NCI-H69 (cell line): ENCODE measurements at places on chromosomes 3 and 15.

- DNase-seq = no peak
These were observed 481.7 kb downstream of the GBE1 start for GRCh38 chr3:81279481-81280379.

DNA sequence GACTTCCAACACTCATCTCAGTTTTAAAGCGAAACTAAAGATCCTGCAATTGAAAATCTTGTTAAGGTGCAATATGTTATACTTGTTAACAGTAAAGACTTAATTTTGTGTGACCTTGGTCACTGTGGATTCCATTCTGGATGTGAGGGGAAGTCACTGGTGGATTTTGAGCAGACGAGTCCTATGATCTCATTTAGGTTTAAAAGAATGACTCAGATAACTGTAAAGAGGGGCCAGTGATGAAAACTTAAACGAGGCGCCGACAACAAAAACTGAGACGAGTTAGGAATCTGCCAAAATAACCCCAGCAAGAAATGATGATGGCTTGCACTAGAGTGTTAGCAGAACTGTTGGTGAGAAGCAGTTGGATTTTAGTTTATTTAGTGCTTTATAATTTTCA lies 56.5 kb downstream of the LRRC28 start:
- peak; percentile 36 for DNase-seq

DNA sequence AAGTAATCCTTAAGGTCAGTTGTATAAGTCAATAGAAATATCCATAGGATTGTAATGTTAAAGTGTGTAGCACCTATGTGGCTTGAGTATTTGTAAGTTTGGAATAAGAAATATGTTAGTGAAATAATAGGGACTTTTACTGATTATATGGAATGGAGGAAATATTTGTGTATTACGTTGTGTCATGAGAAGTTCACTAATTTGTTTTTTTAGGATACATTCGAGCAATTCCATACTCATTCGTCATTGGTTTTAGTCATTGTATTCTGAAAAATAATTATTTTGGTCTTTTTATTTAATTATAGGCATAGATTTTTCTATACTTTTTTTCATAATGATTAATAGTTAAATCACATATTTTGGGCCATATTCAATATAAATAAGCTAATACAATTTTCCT lies 21.0 kb downstream of the MBNL1 start:
- no peak for DNase-seq

DNA sequence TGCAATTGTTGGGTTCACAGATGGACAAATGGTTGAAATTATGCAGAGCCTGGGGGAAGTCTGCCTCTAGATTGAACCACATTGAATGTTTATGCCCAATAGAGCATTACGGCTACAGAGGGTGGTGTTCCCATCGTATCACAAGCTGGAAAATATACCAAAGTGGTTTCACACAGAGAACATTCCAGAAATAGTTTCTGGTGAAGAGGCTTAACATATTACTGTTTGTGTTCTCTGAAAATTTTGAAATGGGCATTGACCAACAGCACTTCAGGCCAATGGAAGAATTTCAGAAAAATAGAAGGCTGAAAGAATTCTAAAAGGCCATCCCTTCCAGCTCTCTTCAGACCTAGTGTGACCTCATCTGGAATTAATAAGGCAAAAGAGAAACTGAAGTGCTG lies 203.9 kb downstream of the NEK10 start:
- no peak for DNase-seq

GRCh38 chr15:80936288-80937078 lies 53.1 kb downstream of the MESD start:
- no peak for DNase-seq

DNA sequence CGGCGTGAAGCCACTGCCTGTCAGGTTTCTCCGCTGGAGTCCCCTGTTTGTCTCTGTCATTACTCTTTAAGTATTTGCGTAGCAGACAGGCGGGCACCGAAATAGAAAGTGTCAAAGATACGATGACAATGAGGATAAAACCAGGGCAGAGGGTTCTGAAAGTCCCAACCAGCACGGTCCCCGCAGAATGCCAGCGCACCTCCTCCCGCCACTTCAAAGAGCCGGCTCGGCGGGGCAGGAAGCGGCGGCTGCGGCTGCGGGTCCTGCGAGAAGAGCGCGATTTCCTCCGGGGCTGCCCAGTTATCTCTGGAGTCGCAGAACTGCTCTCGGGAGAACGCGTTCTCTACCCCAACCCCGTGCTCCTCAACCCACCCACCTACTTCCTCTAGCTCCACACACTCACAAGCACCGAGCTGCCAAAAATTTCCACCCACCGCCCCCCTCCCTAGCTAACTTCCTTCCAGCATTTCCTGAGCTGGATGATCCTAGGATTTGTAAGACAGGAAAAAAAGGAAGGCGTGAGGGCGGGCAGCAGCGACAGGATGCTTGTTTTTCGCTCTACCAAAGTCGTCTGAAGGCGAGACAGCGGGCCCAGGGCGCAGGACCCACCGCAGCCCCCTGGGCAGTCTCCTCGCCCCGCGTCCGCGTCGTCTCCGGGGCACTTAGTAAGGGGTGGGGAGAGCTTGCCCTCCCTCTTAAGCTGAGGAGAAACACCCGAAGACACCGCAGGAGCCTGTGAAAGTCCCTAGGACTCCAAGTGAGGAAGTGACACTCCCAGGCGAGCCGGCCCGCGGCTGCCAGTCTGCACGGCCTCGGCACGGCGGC lies at the start of gene ARHGAP31:
TSS of gene ARHGAP31 (plus strand) at position 513 of the 825 bp plus-strand sequence. CDS start 522 bp downstream, outside the sequence.
- DNase-seq = peak; percentile 37

DNA sequence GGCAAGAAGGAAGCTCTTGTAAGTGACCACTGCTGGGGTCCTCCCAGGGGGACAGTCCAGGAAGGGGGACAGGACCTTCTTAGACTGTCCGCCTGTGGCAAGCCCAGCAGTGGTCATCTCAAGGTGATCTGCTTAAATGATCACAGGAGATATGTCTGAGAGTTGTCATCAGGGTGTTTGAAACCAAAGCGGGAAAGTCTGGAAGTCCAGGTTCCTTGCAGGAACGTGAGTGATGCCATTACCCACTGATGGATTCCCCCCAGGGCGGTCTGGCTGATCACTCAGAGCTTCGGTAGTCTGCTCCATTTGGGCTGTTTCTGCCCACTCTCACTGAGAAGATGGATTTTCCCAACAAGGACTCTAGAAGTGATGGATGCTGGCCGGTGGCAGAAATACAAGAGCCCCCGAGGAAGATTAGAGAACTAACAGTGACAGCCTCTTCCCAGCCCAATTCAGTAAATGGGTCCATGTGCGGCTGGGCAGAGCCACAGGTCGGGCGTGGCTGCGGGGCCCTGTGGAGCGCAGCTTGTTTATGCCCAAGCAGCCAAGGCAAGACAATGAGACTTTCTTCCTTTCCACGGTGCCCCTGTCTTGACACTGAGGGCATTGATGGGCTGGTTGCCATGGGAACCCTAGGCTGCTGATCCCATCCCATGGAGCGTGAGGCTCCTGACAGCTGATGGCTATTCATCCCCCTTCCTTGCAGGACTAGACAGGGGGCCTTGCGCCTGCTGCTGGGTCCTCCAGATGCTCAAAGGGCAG lies 9.5 kb downstream of the PCSK6 start:
- no peak for DNase-seq

DNA sequence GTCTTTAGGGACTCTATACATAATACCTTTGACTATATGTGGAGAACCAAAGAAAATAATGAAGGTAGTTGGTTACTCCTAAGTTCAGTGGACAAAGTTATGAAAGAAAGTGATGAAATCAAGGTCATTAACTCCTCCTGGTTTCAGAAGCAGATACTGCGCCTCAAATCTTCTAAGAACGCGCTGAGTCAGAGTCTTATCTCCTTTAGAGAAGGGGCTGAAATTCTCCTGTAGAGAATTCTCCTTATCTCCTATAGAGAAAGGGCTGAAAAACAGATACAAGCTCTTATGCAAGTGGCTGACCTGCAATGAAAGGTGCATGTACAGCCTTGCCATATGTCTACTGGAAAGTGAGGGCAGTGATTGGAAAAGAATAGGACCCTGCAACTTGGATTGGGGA lies 824.2 kb downstream of the NSUN3 start:
- DNase-seq = no peak

DNA sequence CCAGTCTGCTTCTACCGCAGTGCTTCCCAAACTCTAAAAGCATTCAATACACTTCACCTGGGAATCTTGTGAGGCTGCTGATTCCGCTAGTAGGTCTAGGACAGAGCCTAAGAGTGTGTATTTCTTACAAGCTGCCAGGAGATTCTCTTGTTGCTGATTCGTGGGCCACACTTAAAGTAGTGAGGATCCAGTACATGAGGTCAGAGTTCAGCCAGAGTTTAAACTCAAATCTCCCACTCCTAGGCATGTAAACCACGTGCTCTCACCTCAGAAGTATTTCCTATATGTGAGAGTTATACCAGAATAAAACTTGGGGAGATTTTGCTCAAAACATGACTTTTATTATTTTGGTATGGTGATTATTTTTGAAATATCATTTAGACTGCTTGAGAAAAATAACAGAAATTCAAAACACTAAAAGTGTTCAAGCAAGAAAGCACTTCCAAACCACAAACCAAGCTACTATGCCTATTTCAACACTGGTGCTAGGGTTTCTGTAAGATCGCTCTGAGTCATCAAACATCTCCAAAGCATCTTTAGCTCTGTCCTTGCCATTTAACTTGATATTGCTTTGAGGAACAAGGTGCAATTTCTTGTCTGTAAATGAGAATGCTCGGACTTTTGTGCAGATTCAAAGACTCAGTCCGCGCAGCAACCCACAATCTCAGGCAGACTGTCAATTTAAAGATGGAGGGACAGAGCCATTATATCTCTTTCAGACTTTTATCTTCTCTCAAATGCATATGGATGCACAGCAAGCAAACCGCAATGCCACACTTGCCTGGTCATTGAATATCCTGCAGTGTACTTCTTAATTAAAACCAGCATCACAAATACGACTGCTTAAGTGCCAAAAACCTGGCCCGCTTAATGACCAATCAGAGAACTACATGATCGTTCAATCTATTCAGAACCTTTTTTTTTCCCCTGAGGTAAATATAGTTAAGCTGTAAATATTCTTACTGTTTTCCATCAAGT lies 59.8 kb downstream of the AGTR1 start:
- DNase-seq = no peak

DNA sequence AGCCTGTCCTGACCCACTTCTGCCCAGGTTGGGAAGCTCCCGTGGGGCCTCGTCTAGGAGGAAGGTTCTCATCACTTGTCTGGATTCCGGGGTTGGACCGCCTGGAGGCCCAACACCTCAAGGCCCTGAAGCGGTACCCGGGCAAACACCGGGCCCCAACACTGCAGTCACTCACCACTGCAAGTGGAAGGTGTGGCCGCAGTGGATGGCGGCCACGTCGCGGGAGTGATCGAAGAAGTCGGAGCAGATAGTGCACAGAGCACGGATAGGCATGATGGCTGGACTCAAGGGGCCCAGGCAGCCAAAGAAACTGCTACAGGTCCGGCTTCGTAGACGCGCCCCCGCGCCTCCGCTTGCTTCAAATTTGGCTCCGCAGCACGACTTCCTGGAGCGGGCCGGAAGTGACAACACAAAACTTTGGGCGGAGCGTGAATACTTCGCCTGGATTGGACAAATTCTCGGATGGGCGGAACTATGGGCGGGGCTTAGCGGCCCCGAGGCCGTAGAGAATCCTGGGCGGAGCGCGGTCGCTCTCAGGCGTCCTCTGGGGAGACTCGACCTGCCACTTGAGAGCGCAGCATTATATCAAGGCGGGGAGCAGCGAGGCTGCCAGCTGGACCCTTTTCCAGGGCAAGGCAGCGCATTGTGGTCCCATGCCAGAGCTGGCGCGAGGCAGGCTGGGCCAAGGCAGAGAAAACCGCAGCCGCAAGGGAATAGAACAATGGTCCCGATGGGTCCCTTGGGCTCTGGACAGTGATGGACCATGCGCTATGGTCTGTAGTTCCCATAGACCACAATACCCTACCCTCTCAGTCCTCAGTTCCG lies at the start of gene TRAIP:
TSS of gene TRAIP (minus strand) at position 384 of the 825 bp plus-strand sequence. CDS start at position 273, 111 bp downstream.
- DNase-seq = peak; percentile 95

DNA sequence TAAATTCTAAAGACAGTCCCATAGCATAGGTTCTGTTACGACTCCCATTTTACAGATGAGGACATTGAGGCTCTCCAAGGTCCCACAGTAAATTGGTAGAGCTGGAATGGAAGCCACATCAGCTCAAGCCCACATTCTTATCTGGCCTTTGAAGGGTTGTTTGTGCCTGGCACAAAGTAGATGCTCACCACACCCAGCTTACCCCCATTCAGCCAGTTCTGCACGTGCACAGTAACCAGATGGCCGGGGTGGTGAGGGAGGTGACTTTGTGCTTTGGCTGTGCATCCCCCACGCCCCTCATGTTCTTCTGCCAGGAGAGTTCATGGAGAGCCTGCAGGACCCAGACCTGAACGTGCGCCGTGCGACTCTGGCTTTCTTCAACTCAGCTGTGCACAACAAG lies 16.2 kb downstream of the RPL32 start:
- no peak for DNase-seq

DNA sequence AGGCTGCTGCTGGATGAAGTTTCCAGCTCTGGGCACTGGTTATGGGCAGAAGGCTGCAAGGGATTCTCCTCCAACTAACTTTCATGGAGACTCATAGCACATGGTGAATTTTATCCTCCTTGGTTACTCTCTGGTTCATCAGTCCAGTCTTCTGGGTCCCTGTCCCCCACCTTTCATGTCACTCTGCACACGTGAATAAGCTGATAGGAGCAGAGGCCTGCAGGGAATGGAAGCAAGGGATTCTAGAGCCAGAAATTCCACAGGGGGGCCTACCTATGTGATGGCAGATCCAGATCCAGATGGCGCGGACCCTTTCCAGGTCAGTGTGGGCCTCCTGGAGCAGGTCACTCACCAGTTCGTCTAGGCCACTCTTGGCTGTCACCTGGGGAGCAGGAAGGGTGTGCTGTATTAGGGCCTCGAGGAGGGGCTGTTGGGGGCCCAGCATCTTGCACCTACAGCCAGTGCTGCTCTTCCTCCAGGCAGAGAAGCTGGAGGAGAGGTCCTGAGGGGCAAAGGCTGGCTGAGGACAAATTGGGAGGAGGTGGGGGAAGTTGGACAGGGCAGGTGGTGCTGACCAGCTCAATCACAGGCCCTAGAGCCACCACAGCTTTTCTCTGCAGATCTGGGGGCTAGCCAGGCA lies 30.2 kb downstream of the KY start:
- no peak for DNase-seq

DNA sequence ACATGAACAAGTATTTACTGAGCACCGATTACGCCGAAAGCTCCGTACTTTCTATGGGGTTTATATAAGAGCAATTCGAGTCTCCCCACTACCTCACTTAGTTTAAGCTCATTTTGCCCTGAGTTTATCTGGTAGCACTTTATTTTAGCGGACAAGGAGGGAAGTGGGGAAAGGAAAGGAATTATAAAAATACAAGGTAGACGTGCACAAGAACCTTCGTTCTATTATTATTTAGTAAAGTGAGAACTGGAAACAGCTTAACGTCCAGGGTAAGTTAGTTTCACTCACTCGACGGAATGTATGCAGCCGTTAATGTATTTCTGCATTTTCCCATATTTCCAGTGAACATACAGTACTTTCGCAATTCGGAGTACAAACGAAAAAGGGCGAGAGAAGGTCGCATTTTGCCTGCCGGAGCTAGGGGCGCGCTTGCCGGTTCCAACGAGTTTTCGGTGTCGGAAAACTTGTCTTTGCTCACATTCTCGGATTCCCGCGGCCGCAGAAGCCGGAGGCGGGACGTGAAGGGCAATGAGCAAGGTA lies 1.2 kb upstream of the STT3B start:
- peak; percentile 48 for DNase-seq

- DNase-seq = no peak
These were observed 5.1 kb downstream of the ZDHHC23 start for GRCh38 chr3:113952921-113953320.

- DNase-seq = no peak
These were observed 8.1 kb downstream of the GALNT15 start for GRCh38 chr3:16182612-16183011.
